Panc1 (cell line): ENCODE measurements at places on chromosomes 5 and 9. TPM values are rescaled to one million over a fixed set of nuclear protein-coding genes. Genes with fewer than 3 reads are reported as not detected.

- no peak for DNase-seq
These were observed 739.8 kb upstream of the PTPRD start for GRCh38 chr9:11352612-11353011.

- no peak for DNase-seq
These were observed 47.5 kb downstream of the EXD3 start for GRCh38 chr9:137375321-137376058.

DNA sequence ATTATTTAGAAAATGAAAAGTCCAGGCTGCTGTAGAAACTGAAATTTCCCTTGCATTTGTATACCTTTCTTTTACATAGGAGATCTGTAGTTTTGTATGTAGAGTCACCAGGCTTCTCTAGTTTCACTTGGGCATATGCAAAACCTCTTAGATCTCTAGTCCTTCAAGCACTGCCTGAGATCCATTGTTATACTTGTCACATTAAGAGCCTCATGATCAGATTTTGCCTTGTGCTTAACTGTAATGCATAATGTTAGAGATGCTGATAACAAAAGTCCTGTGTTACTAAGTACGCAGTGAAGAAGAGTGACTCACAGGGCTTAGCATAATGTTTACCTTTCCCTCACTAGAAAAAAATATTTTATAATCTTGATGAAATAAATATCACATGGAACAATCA is 250.2 kb downstream of the CYLC2 start:
- no peak for DNase-seq

DNA sequence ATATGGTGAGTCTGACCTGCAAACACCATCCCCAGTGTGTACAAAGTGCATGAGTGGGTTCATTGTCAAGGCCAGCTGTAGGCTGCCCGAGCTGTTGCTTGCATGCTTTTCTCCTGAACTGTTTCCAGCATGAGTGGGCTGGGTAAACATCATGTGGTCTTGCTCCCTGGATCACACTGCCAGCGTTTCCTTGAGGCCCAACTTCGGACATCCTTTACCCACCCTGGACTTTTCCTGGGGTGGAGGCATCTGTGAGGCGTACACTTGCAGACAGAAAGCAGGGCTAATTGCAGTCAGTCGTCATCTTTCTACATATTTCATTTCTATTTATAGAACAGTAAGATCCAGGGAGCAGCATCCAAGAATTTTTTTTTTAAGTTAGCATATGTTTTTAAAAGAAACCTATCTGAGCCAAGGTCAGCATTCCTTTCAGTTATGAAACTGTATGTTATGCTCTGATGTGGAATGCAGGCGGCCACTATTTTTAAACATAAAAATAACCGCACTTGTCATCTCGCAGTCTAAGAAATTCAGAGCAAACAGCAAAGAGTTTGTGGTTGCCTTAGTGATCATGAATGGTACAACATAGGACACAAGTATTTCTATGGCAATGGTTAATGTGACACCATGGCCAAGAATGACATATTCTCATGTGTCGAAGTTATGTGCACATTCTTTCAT is 106.5 kb upstream of the DMRT1 start:
- DNase-seq: no peak

DNA sequence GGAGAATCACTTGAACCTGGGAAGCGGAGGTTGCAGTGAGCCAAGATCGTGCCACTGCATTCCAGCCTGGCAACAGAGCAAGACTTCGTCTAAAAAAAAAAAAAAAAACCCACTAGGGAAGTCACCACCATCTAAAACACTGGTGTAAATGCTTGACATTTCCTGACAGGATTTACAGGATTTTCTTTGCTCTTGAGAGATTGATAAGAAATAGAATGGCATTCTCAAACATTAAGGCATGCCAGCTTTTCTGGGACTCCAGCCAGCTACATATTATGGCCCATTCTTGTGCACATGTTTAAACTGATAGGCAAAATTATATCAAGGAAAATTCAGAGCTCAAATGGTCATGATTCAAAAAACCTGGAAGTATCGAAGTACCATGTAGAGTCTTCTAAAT is 28.7 kb downstream of the GTF3C4 start:
- DNase-seq: no peak

DNA sequence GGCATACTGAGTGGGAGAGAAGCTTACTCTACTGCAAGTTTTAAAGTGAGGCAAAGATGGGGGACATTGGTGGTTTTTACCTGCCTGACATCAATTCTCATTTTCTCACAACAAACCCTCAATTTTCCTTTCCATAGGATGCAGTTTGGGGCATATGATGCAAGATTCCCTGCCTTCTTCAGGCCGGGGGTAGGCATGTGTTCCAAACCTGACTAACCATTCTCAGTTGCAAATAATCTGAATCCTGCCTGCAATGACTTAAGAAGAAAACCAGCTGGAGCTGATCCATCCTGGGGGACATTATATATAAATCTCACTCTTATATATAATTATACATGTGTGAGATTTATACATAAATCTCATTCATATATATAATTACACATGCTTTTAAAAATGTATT is 223.6 kb upstream of the EFNA5 start:
- DNase-seq: no peak

DNA sequence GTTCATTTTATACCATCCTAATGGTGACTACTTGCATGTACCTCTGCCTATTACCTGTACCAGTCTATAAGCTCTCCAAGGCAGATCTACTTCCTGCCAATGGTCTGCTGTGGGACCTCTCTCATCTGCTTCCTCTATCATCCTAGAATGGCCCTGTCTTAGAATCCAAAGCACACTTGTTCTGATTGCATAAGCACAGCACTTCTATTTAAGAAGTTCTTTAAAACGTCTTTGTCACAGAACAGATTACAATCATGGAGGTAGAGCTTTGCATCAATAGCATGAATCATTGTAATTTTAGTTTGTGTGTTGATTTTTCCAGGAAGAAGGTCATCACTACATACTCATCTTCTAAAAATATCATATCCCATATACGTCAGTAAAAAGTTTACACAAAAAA is 131.8 kb upstream of the ACOT12 start:
- no peak for DNase-seq

GRCh38 chr5:90438100-90438499 is 28.5 kb upstream of the CETN3 start:
- no peak for DNase-seq

BHMT gene
- not detected for total RNA-seq
